ENCODE measurements at places on chromosomes 6 and 20.

DNA sequence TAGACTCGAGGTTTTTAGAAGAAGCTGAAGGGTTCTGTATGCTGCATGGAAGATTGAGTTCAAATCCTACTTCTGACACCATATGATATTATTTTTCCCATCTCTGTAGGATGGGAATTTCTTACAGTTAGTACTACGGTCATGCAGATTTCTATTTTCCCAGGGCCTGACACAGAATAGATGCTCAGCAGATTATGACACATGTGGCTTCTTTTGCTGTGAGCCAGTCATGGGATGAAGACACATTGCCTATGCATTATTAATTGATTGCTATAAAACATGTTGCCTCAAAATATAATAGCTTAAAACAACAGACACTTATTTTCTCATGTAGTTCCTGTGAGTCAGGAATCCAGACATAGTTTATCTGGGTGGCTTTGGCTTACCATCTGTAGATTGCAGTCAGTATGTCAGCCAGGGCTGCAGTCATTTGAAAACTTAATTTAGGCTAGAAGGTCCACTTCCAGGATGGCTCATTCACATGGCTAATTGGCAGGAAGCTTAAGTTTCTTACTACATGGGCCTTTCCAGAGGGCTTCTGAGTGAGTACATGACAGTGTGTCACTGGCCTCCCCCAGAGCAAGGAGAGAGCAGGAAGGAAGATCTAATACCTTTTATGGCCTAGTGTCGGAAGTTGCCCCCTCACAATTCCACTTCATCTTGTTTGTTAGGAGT, 29.5 kb downstream of the TOP1 start:
- H3K4me3 ChIP-seq = no peak overlapping the region
- H3K4me1 ChIP-seq = peaks cover 18% of the 10 kb centered on the region
- no peak overlapping the region for H3K27ac ChIP-seq

- no peak for DNase-seq
- no peaks in the 10 kb centered on the region for H3K4me1 ChIP-seq
- no peaks in the 10 kb centered on the region for H3K36me3 ChIP-seq
- no peaks in the 10 kb centered on the region for H3K27me3 ChIP-seq
These were observed 22.7 kb upstream of the BMP2 start for GRCh38 chr20:6744805-6745204.

- H3K27ac ChIP-seq = no peak overlapping the region
- H3K27me3 ChIP-seq = peaks cover 25% of the 10 kb centered on the region
- H3K4me1 ChIP-seq = peaks cover 26% of the 10 kb centered on the region
- H3K4me3 ChIP-seq = no peak overlapping the region
These were observed 268.6 kb downstream of the DLL1 start for GRCh38 chr6:170022291-170022722.

GRCh38 chr6:110710115-110710514, 105.2 kb downstream of the CDK19 start:
- no peaks in the 10 kb centered on the region for H3K36me3 ChIP-seq
- H3K4me3 ChIP-seq = no peak overlapping the region
- no peaks in the 10 kb centered on the region for H3K27me3 ChIP-seq
- DNase-seq = no peak

DNA sequence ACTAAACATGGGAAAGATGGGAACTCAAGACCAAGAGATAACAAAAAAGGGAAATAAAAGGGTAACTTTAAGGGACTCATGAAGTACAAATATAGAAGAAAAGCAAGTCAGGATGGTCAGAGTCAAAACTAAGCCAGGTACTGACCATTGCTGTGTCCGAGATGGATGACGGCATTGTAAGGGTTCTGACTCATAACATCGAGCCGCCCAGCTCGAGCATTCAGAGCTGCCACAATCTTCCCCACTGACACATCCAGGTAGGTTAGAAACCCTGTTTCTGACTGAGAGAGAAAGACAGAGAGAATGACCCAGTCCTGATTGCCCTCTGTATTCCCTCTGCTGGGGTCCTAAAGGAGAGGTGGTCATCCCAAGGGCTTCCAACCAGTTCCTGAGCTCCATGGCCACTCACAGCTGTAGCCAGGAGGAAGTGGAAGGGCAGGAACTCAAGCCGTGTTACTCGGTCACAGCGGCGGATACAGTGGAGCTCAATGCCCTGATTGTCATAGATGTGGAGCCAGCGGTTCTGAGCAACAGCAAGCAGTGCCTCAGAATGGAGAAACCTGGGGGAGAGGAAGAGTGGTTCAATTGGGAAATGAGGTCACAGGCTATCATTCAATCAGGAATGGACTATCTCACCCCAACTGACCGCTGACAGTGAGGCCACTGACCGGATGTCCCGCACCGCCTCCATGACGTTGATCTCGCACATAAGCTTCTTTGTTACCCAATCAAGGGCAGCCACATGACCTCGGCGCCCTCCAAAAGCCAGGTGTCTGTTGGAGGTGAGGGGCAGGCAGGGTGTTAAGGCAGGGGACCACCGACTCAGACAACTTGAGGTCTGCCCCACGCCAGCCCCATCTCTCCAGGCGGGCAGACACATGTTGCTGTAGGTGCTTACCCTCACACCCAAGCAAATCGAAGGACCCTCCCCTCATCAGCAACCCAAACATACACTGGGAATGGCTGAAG, 1.8 kb downstream of the WDR46 start:
- H3K27ac ChIP-seq = no peak overlapping the region
- no peak overlapping the region for H3K4me3 ChIP-seq
- H3K27me3 ChIP-seq = no peaks in the 10 kb centered on the region
- H3K36me3 ChIP-seq = peaks cover 57% of the 10 kb centered on the region
- peaks cover 25% of the 10 kb centered on the region for H3K4me1 ChIP-seq

GRCh38 chr20:31667315-31668285, 29.9 kb downstream of the COX4I2 start:
- DNase-seq = no peak
- peaks cover 84% of the 10 kb centered on the region for H3K4me1 ChIP-seq
- no peaks in the 10 kb centered on the region for H3K27me3 ChIP-seq
- H3K36me3 ChIP-seq = peaks cover 29% of the 10 kb centered on the region
- peak overlapping the region; percentile 78 for H3K27ac ChIP-seq

All from suprapubic skin (tissue), 4 donors.